ENCODE measurements at places on chromosomes 2 and 18.
A peak's percentile ranks its signal among the peaks of the same experiment; 100 is the strongest.

DNA sequence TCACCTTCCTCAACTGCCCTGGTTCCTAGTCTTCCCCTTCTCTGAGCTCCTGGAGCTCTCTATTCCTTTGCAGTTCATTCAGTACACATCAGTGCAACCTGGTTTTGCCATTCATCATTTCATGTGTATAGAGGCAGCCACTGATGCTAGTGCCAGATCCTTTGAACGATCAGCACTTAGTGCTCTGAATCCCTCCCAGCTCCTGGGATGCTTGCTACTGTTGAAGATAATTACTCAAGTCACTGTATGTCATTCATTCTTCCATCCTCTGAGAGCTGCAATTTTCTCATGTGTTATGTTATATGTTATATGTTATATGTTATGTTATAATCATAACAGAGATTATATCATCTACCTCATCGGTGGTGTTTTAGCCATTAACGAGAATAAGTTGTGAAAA lies 98.5 kb upstream of the UXS1 start:
- DNase-seq: no peak

GRCh38 chr18:13653746-13654433 lies 72.5 kb downstream of the FAM210A start:
- DNase-seq: no peak

DNA sequence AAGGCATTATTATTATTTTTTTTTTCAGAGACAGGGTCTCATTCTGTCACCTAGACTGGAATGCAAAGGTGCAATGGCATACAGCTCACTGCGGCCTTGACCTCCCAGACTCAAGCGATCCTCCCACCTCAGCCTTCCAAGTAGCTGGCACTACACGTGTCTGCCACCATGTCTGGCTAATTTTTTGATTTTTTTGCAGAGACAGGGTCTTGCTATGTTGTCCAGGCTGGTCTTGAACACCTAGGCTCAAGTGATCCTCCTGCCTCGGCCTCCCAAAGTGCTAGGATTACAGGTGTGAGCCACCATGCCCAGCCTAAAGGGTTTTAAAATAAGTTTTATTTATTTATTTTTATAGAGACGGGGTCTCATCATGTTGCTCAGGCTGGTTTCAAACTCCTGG lies 45.3 kb upstream of the AP1S3 start:
- no peak for DNase-seq

GRCh38 chr2:96950381-96951124 lies 35.8 kb downstream of the FAM178B start:
- DNase-seq: no peak

DNA sequence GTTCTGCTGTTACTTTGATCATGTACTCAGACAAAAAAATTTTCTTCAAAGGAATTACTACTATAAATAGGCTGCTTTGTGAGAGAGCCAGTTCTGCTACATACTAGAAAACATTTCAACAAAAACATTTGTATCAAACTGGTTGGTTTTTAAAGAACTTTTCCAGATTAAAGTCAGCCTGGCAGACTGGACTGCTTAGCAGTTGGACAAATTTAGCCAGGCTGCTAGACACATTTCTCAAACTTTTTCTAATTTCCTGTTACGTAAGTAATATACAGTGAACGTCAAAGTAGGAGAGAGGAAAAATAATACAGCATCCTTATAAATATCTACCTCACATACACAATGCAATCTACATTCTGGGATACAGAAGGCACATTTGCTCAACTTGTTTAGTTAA lies 109.5 kb downstream of the SP3 start:
- no peak for DNase-seq

DNA sequence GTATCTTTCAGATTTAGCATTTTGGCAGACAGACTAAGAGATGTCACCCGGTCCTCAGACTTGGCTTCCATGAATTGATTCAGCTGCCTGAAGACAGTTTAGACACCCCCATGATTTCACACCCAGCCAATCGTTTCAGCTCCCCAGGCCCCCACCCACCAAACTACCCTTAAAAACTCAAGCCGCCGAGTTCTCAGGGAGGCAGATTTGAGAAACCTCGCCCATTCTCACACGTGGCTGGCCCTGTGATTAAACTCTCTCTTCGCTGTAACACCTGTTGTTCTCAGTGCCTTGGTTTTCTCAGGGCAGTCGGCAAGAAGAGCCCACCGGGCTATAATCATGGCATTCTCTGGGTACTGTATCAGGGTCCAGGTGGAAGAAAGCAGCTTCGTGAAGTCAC lies 35.2 kb downstream of the UXS1 start:
- no peak for DNase-seq

- DNase-seq: no peak
Measured at GRCh38 chr2:85988175-85988913, 99.6 kb upstream of the ST3GAL5 start.

- no peak for DNase-seq
Measured at GRCh38 chr2:45406621-45407020, 204.4 kb downstream of the SRBD1 start.

GRCh38 chr18:991441-991840 lies 86.8 kb downstream of the ADCYAP1 start:
- DNase-seq: no peak

DNA sequence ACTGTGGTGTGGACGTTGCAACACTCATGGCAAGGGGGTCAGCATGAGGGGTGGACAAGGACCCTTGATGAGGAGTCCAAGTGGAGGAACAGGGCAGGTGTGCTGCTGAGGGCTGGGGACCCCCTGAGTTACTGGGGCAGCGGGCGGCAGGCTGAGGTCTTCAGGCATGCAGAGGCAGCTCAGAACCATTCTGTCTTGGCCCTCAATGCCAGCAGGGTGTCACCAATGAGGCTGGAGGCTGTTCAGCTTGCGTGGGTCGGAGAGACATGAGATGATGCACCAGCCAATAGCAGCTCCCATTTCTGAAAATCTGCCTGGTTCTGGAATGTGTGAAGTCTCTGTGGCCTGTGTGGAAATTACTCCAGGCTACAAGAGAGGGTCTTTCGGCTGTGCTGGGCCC lies 105.4 kb downstream of the INHBB start:
- DNase-seq: no peak

- DNase-seq: no peak
Measured at GRCh38 chr18:48252525-48252924, 156.7 kb downstream of the ZBTB7C start.

- DNase-seq: peak; percentile 93
Measured at GRCh38 chr2:235666213-235666781, 172.5 kb downstream of the AGAP1 start.

DNA sequence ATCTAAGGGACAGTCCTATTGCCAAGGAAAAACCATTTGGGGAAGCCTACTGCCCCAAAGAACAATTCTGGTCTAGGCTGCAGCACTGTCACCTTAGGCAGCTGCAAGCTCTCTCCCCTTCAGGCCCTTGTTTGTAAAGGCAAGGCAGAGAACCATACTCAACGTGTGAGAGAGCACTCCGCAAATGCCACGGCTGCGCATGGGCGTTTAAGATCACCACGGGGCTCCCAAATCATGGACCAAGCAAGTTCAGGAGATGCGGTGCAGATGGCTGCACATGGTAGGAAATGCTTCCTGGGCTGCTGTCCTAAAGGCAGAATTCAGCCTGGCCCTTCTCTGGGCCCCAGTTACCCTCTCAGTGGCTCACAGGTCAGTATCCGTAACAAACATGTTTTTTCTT lies 15.5 kb downstream of the ERFE start:
- no peak for DNase-seq

DNA sequence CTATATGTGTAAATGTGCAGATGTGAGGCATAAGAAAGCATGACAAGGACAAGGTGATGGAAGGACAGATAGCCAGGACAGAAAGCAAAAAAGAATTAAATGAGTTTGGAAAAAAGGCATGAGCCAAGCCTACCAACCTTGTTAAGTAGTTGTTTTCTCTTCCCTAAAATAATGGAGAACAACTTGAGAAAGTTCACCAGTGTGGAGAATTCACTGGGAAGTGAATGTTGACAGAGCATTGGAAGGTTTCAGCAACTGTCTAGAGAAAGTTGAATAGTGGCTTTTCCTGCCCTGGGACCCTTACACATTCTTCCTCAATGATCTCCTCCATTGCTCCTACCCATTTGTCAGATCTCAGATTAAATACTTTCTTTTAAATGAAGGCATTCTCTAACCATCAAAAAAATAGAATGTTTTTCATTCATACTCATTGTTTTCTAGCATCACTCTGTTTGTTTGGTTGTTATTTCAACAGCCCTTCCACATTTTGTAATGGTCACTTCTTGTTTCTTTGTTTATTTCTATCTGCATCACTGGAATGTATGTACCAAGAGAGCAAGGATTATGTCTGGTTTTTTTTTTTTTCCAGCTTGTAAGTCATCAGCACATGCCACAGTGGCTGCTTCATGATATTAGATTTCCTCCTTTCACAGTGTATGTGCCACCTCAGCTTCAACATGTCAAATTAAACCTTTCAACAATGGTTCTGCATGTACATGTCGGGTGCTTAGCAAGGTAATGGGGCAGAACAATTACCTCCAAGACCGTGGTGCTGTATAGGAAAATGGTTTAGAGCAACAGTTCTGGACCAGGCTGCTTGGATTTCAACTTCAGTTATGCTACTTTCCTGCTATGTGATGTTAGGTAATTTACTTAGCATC lies 586.0 kb upstream of the VRK2 start:
- no peak for DNase-seq

DNA sequence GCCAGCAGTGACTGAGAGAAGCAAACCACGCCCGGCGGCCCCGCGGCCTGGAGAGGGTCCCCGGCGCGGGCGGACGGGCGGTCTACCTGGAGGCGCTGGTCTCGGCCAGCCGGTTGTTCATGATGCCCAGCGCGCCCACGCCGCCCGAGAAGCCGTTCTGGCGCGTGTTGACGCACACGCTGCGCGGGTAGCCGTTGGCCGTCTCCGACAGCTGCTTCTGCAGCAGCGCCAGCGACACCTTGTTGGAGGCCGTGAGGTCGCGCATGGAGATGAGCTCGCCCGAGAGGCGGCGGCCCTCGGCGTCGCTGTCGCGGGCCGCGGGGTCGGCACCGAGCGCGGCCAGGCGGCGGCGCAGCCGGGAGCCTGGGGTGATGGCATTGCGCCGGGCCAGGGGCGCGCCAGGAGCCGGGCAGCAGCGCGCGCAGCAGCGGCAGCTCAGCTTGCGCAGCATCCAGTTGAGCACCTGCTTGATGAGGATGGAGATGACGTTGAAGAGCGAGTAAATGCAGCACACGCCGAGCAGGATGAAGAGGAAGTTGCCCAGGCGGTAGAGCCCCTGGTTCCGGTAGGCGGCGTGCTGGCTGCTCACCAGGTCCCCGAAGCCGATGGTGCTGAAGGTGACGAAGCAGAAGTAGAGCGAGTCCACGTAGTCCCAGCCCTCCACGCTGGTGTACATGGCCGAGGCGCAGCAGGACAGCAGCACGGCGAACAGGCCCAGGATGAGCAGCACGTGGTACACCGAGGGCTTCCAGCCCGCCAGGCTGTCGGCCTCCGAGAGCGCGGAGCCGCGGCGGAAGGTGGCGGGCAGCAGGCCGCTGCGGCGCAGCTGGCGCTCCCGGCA lies 118.1 kb downstream of the MSH2 start:
- peak; percentile 39 for DNase-seq

- no peak for DNase-seq
Measured at GRCh38 chr2:69168144-69168813, 155.3 kb downstream of the ANTXR1 start.

DNA sequence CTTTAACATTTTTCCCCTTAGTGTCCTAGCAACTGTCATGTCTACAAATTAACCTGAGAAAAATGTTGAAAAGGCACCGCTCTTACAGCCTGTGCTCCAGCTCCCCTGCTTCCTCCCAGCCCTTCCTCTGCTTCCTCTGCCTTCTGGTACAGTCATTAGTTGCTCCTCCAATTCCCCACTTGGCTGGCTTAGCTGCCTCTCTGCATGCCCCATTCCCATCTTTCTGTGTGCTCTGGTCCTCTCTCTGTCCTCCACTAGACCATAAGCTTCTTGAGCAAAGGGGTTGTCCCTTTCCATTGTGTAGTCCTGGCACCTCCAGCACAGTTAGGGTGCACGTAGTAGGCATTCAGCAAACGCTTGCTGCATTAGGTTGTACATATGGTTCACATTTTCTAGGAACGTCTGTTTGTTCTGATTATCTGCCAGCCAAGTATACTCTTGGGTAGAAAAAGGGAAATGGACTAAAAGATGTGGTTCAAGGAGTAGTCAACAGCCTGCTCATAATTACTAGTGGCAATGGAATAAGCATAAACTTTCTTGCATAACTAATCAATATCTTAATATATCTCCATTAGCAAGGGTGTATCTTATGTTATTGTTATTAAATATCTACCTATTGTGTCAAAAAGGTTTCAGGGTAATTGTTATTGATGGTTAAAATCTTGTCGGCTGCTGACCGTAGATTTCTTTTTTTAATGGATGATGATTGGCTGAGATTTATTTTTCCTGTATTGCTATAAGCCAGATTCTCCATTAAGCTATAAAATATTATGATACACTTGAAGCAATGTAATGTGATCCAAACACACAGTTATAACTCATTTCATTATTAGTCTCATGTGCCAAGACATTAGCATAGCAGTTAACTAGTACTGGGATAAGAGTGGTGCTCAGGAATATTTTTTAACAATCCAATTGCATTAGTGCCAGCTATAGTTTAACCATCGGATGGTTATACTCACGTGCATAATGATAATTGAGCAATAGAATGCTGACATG lies 340.1 kb downstream of the SLC4A3 start:
- no peak for DNase-seq

DNA sequence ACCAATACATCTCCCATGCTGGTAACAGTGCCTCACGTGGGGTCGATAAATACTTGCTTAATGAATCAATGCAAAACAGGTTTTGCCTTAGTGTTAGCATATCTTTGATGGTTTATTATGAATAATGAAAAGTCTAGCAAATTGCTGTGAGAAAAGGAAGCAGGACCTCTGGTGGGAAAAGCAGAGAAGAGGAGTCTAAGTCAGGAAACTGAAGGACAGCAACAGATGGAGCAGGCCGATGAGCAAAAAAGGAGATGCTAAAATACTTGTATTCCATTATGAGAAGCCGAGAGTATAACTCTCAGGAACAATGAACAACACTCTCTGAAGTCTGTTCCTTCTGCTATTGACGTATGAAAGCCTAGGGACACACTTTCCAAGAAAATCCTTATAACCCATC lies 555.2 kb upstream of the KLHL29 start:
- DNase-seq: no peak

DNA sequence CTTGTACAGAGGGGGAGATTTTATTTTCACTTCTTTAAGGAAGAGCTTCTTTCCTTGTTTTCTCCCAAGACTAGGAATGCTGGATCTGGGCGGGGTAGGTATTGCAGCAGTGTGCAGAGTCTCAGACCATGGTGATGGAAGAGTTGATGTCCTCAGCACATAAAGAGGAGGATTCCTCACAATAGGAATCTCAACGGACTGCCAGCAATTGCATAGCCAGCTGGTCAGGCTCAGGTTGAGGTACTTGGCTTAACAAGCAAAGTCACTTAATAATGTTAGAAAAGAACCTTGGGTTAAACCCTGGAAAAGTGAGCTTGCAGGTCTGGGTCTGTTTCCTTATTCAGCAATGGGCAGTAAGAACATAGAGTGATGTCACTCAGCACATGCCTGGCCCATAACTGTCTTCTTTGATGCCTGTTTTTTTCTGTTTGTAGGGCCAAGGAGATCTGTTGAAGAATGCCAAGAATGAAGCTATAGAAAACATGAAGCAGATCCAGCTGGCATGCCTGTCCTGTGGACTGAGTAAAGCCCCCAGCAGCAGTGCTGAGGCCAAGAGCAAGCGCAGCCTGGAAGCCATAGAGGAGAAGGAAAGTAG lies 342.1 kb downstream of the PLCL1 start:
- no peak for DNase-seq

- no peak for DNase-seq
Measured at GRCh38 chr2:195017890-195018289, 639.1 kb upstream of the SLC39A10 start.

Data from renal pelvis (tissue), 12 donors.